ENCODE measurements at places on chromosomes 11 and 22.

- DNase-seq, result no peak
These were observed 69.1 kb upstream of the APOA1 start for GRCh38 chr11:116906479-116906878.

- no peak for DNase-seq
These were observed 29.5 kb upstream of the FAM181B start for GRCh38 chr11:82763167-82763566.

- no peak for DNase-seq
These were observed 54.4 kb downstream of the GRAMD1B start for GRCh38 chr11:123484448-123484847.

GRCh38 chr11:34055218-34056000 lies 3.9 kb downstream of the CAPRIN1 start:
- no peak for DNase-seq

DNA sequence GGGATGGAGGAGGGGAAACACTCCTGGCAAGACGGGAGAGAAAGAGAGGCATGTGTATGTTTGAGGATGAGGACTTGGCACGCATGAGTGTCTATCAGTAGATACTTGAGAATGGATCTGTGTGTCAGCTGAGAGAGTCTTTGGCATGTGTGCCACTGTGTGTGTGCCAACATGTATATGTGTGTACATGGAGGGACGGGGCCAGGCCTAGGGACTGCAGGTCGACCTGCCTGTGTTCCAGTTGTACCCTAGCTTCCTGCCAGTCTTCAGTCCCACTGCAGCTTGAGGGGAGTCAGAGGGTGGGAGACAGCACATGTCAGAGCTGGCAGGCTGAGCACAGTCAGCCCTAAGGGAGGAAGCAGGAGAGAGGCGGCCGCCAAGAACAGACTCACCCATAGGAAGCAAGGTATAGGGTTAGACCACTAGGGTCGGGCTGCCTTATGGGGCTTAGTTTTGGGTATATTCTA lies 5.6 kb downstream of the CLCF1 start:
- no peak for DNase-seq

GRCh38 chr11:70505761-70506657 lies 107.7 kb downstream of the CTTN start:
- DNase-seq, result no peak

DNA sequence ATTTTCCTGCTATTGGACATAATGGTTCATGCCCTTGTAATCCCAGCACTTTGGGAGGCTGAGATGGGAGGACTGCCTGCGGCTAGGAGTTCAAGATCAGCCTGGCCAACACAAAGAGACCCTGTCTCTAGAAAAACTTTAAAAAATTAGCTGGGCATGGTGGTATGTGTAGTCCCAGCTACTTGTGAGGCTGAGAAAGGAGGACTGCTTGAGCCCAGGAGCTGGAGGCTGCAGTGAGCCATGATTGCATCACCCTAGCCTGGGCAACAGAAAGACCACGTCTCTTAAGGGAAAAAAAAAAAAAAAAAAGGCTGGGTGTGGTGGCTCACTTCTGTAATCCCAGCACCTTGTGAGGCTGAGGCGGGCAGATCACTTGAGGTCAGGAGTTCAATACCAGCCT lies 94.0 kb downstream of the APOL5 start:
- no peak for DNase-seq

GRCh38 chr11:84106541-84106940 lies 820.4 kb upstream of the CCDC90B start:
- no peak for DNase-seq

- DNase-seq, result no peak
These were observed 443 bp upstream of the ST14 start for GRCh38 chr11:130159139-130159538.

- no peak for DNase-seq
These were observed 58.8 kb downstream of the EHF start for GRCh38 chr11:34679681-34680080.

DNA sequence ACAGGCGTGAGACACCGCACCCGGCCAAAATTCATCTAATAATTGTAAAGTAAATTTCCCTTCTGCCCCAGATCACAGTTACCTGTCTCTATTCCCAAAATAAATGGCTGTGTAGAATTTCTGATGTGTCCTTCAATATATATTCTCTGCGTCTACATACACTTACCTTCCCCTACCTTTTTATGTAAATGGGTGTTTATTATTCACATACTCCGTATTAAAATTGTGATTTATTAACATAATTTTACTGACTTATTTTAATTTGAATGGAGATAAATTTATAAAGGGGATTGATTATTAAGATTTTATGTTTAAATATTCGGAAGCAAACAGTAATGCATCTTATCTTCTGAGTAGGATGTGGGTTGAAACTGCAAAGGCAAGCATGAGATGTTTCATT lies 16.4 kb upstream of the ZNF280A start:
- DNase-seq, result no peak

DNA sequence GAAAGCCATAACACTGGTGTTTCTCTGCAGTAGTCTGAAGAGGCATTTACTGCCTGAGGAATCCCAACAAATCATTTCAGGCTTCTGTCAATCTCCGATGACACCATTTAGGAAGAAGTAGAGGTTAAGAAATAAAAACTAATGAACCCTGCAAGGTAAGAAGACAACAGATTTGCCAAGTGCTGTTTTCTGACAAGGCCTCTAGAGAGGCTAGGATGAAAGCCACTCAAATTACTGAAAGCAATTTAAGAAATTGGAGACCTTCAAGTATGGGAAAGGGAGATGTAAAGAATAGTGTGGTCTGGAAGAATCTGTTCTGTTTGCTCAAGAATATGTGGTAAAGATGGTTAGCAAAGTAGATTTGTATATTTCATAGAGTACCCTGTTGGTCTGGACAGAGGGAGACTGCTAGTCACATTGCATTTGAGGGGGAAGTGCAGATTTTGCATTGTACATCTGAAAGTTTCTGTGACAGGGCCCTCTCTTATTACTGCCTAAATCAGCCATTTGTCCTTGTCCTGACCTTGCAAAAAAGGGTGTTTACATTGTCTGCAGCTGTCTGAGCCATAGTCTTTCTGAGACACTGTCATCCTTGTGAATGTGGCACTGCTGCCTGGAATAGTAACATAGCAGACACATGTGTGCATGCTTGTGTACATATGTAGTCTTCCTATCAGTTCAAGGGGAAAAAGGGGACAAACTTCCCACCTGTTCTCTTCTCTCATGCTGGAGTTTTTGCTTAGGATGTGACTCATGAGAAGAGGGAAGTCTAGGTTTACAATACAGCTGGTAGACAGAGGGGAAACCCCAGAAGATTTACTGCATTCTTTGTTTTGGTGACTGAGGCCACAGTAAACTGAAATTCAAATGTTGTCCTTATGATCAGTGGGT lies 640.2 kb upstream of the KIRREL3 start:
- no peak for DNase-seq

DNA sequence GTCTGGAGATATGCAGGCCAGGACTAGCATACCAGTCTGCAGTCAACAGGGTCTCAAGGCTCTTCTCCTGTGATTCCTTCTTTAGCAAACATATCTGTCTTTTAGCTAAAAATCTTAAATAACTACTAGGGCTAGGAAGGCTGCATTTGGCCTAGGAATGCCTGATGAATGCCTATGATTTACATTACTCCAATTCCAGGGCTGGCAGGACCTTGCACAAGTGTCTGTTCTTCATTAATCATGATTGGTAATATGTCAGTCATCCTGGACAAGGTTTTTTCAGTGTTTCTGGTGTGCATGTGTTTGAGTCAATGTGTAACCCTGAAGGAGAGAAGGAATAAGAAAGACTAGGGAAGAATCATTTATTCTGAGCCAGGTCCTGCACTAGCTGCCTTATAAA lies 280.5 kb upstream of the NARS2 start:
- no peak for DNase-seq

DNA sequence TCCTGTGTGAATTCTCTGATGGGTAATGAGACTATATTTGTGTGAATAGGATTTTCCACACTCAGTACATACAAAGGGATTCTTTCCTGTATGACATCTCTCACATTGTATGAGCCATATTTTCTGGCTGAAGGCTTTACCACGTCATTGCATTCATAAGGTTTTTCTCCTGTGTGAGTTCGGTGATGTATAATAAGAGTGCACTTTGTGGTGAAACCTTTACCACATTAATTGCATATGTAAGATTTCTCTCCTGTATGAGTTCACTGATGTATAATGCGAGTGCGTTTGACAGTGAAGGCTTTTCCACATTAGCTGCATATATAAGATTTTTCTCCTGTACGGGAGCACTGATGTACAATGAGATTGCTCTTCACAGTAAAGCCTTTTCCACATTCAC lies 455.4 kb upstream of the CNTN5 start:
- DNase-seq, result no peak

DNA sequence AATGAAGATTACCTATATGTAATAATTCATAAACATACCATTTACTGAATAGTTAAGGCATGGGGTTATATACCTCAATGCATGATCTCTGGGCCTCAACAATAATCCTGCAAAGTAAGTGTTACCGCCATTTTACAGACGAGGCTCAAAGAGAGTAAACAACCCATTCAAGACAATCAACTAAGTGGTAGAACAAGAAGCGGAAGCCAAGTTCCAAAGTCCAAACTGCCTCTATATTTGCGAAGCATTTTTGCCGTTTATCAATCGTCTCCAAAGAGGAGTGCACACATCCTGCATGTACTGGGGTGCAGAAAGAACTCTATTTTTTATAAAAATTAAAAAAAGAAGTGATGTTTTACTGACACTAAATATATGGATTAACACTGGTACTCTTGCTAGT lies 27.5 kb upstream of the P4HA3 start:
- DNase-seq, result peak; percentile 67

- DNase-seq, result peak; percentile 72
These were observed 649 bp downstream of the PRRG4 start for GRCh38 chr11:32830413-32830738.

DNA sequence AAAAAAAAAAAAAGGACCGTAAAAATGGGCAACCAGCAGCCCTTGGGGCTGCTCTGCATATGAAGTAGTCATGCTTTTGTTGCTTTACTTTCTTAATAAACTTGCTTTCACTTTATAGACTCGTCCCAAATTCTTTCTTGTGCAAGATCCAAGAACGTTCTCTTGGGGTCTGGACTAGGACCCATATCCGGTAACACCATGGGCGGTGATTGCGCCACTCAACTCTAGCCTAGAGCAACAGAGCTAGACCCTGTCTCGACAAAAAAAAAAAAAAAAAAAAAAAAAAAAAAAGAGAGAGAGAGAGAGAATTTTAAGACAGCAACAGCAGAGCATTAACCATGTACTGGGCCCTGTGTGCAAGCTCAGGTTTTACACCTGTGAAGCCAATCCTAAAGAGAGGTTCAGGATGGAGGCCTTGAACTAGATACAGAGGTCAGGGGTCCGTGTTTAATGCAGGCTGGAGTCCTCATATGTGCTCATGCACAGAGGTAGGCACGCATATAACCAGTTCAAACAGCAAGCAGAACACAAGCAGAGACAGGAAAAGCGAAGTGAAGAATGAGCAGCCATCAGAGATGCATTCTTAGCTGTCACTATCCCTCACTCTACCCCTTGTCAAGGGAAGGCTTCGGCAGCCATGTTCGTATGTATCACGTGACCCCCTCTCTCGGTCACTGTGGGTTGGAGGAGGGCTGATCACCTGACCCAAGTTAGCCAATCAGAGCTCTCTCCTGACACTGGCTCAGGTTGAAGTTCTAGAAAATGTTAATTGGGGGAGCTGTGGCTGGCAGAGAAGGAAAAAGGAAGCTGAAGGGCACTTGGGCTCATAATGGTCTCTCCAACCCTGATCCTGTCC lies 16.7 kb upstream of the SYT12 start:
- DNase-seq, result no peak

DNA sequence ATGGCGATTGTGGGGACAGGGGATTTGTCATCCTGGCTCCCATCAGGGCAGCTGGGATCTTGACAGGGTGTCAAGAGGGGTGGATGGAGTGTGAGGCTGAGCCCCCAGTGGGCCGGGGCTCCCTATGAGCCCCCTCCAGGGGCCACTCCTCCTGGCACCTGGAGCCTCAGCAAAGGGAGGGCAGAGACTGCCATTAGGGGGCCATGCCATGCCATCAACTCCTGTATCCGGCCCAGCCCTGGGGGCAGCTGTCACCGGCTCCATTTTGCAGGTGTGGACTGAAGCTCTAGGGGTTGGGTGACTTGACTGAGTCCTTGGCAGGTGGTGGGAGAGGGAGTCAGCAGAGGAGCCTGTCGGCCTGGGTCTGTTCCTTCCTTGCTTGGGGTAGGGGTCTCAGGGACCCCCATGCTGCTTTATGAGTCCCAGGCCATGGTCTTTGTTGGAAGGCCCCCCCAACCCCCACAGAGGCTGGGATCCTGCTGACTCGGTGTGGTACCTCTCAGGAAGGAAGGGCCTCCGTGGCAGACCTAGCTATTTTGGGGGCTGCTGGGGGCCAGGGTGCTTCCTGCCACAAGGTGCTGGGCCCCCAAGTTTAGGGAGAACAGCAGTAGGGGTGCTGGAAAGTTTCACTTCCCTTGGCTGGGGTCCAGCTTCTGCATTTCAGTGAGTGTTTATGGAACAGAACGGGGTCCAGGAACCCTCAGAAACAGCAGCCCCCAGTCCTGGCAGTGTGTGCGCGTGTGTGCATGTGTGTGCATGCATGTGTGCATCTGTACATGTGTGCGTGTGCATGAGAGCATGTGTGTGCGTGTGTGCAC lies 1.5 kb downstream of the ACY3 start:
- no peak for DNase-seq

DNA sequence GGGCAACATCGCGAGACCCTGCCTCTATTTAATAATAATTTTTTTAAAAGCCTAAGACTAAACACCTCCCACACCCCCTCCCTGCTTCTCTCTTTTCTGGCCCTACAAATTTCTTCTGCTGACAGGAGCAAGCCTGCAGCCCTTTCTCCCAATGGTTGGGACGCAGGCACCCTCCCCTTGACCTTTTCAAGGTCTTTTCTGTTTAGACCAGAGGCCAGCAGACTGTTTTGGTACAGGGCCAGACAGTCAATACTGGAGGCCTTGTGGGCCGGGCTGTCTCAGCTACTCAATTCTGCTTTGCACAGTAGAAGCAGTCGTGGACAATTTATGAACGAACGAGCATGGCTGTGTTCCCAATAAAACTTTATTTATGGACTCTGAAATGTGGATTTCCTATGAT lies 92.3 kb downstream of the SCN3B start:
- DNase-seq, result no peak

GRCh38 chr22:19129871-19130270 lies 1.2 kb upstream of the TSSK2 start:
- DNase-seq, result no peak
